NCI-H2171 (cell line): ENCODE measurements at places on chromosomes 12 and 14.

DNA sequence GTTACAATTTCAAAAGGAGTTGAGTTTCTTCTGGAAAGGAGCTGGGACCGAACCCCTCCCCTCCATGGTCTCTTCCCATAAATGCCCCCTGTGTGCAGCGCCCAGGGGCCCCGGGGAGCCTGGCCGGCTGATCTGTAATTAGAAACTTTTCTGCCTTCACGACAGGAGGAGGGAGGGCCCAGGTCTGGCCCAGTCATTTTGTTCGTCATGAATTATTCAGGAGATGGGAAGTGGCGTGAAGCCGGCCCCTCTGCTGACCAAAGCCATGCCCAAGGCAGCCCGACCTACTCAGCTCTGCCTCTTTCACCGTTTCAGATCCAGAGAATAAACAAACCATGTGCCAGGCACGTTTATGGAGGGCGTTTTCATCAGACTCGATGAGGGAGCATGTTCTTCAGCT, 33.3 kb upstream of the MSI1 start:
- DNase-seq: no peak

DNA sequence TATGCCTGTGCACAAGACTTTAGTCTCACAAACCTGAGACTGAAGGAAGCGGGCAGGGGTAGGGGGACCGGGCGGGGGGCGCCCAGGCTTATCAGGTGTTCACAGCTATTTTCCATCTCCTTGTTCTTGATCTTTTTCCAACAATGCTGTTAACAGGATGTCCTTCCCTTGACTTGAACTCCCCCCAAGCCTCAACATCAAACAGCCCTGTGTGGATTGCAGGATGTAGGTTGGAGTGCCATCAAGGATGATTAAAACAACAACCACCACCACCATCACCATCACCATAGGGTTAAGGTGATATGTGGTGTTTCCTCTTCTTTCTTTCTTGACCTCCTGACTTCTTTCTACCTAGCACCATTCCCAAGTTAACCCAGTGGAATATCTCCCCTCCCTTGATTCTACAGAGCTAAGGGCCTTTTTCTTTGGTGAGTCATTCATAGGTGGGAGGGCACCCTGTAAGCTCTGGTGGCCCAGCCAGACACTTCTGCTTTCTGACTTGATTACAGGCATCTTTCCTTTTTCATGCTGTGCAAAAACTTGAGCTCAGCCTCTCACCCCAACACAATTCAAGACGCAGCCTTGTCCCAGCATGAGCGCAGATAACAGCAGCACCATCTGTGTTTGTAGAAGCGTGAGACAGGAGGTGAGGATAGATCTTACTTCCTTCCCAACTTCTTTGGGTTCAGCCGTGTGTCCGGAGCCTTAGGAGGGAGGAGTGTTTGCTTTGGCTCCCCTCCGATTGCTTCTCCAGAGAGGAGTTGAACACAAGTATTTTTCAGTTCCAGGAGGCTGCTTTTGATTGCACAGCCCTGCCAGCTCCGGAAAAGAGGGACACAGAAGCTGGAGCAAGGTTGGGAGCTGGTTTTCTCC, 26.8 kb downstream of the FLVCR2 start:
- no peak for DNase-seq

DNA sequence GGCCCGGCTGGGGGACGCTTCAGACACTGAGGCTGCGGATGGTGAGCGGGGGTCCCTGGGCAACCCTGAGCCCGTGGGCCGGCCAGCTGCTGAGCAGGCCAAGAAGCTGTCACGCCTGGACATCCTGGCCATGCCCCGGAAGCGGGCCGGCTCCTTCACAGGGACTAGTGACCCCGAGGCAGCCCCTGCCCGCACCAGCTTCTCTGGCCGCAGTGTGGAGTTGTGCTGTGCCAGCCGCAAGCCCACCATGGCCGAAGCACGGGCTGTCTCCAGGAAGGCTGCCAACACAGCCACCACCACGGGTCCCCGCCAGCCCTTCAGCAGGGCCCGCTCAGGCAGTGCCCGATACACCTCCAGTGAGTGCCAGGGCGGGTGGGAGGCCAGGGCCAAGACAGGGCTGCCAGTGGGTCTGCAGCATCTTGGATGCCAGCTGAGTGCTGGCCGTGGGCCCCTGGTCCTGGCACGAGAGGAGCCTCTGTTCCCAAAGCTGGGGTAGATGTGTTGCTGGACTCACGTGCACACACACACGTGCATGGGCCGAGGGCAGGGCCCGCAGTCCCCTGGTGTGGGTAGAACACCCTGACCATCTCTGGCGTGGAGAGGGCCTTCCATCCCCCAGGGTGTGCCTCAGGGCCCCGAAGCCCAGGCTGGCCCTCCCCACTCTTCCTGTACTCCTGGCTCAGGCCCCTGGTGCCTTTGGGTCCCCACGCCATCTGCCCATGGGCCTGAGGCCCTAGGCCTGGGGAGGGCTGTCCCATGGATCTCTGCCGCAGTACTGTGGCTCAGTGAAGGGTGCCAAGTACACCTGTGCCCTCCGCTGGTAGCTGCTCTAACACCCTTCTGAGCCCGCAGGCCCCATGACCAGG, 22.8 kb downstream of the CEP170B start:
- DNase-seq: no peak

- DNase-seq: no peak
Measured at GRCh38 chr12:62878211-62878610, 56.7 kb downstream of the PPM1H start.

- DNase-seq: peak; percentile 100
Measured at GRCh38 chr14:103121846-103122584, 1.2 kb upstream of the TNFAIP2 start.

GRCh38 chr14:32635061-32635719, 303.5 kb upstream of the NPAS3 start:
- no peak for DNase-seq

GRCh38 chr14:82313889-82314288, 780.2 kb upstream of the SEL1L start:
- no peak for DNase-seq

- no peak for DNase-seq
Measured at GRCh38 chr12:71282925-71283324, 125.1 kb upstream of the TSPAN8 start.

DNA sequence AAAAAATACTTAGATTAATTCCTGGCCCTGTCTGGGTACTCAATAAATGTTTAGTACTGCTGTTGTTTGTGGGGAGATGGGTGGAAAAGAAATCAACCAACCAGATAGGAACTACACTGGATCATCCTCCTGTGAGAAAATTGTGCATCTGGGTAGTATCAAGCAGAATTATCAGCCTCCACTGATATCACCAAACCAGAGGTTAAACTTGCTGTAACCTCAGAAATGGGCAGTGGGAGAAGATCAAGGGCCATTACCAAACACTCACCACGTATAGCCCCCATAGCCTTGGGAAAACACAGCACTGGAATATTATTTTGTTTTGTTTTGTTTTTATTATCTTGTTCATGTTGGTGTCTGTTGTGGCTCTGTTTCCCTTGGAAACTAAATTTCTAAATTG, 19.7 kb downstream of the VEZT start:
- DNase-seq: no peak

DNA sequence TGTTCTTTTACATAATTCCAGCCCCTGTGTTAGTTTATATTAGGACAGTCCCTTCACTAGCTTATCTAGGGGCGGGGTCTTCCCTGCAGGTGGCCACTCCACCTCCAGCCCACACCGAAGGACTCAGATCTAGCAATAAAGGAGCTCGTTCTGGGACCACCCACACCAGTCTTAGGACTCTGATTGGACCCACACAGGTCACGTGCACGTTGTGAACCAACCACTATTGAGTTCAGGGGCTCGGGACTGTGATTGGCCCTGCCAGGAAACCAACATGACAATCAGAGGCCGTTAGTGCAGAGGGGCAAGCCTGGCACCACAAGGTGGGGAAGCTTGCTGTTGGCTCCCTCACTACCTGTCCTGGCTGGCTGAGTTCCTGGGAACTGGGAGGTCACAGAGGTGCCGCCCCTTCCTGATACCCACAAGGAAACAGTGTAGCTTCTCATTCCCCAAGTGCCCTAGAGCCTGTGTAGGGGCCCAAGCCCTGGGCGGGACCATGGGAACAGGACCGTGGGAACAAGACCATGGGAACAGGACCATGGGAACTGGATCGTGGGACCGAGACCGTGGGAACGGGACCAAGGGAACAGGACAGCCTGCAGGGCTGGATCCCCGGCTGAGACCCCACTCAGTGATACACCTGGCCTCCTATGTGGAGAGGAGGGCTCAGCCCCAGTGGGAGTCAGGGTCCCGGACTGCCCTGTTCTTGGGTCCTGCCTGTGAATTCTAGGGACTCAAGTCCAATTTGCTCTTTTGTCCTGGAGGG, 297.8 kb downstream of the ADGRD1 start:
- no peak for DNase-seq

DNA sequence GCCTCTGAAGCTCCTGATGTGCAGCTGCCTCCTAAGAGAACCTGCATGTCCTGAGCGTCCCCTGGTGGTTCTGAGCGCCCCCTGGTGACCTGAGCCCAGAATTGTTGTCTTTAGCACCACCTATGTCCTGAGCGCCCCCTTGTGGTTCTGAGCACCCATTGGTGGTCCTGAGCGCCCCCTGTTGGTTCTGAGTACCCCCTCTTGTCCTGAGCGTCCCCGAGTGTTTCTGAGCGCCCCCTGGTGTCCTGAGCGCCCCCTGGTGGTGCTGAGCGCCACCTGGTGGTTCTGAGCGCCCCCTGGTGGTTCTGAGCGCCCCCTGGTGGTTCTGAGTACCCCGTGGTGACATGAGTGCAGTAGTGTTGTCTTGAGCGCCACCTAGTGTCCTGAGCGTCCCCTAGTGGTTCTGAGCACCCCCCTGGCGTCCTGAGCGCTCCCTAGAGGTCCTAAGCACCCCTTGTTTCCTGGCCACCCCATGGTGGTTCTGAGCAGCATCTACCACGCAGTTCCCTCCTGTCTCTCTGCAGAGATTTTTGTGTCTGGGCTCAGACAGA, 782.5 kb downstream of the TMEM121 start:
- DNase-seq: no peak

GRCh38 chr14:80483331-80483730, 272.0 kb upstream of the DIO2 start:
- no peak for DNase-seq
